Epithelial cell of umbilical artery (primary cell): ENCODE measurements at places on chromosomes 1 and 21. TPM values are rescaled to one million over a fixed set of nuclear protein-coding genes. Genes with fewer than 3 reads are reported as not detected.

The ZBTB21 gene
- total RNA-seq: 3.6 and 6.5 TPM in 2 replicates

The SLC2A5 gene
- not detected in 2 replicates for total RNA-seq

The LCA5L gene
- total RNA-seq: 0.91 and 0.97 TPM in 2 replicates

The RBM11 gene
- total RNA-seq: 0.91 TPM in 1 of 2 replicates, not detected in the other

The CNTN2 gene
- not detected in 2 replicates for total RNA-seq

The AADACL4 gene
- not detected in 2 replicates for total RNA-seq

The SPEN gene
- 15.9 and 31.2 TPM in 2 replicates for total RNA-seq

The DNAJC6 gene
- total RNA-seq: 2.3 and 4.6 TPM in 2 replicates

The TEDDM1 gene
- not detected in 2 replicates for total RNA-seq

The OR2L3 gene
- total RNA-seq: under 0.01 TPM in 1 of 2 replicates, not detected in the other

The CR2 gene
- total RNA-seq: not detected in 2 replicates

The DNAI4 gene
- total RNA-seq: 1.9 and 3.8 TPM in 2 replicates

The CHD5 gene
- total RNA-seq: under 0.01 TPM in 1 of 2 replicates, not detected in the other

The EXO1 gene
- 13.0 and 22.3 TPM in 2 replicates for total RNA-seq

The MATN1 gene
- under 0.01 TPM in 1 of 2 replicates, not detected in the other for total RNA-seq

The LORICRIN gene
- total RNA-seq: not detected in 2 replicates

The AMPD1 gene
- total RNA-seq: not detected in 2 replicates

The PPCS gene
- 28.7 and 40.3 TPM in 2 replicates for total RNA-seq

The KRTAP23-1 gene
- not detected in 2 replicates for total RNA-seq

The PADI3 gene
- not detected in 2 replicates for total RNA-seq

The DDX59 gene
- 8.1 and 11.1 TPM in 2 replicates for total RNA-seq

The UTP11 gene
- total RNA-seq: 57.8 and 84.5 TPM in 2 replicates

The TNFRSF4 gene
- total RNA-seq: 0.61 and 0.65 TPM in 2 replicates

The NUDT4B gene
- total RNA-seq: 20.1 and 51.6 TPM in 2 replicates

The NES gene
- 154 and 164 TPM in 2 replicates for total RNA-seq

The WDR3 gene
- total RNA-seq: 27.9 and 78.4 TPM in 2 replicates

The SGIP1 gene
- 9.7 and 49.2 TPM in 2 replicates for total RNA-seq

The ALPL gene
- total RNA-seq: 0.30 TPM in 1 of 2 replicates, not detected in the other

The DIO1 gene
- total RNA-seq: not detected in 2 replicates

The PLA2G2C gene
- not detected in 2 replicates for total RNA-seq

The KANK4 gene
- not detected in 2 replicates for total RNA-seq

The RGL1 gene
- 38.3 and 43.3 TPM in 2 replicates for total RNA-seq

The CRNN gene
- not detected in 2 replicates for total RNA-seq

The CTBS gene
- 4.7 and 6.5 TPM in 2 replicates for total RNA-seq

The LCE6A gene
- total RNA-seq: not detected in 2 replicates

The PRR9 gene
- total RNA-seq: not detected in 2 replicates

The EPHA2 gene
- total RNA-seq: 90.3 and 108 TPM in 2 replicates

The IFI44L gene
- total RNA-seq: 31.2 and 745 TPM in 2 replicates

The BNIPL gene
- 0.32 and 0.46 TPM in 2 replicates for total RNA-seq

The CD164L2 gene
- total RNA-seq: not detected in 2 replicates

The CNR2 gene
- not detected in 2 replicates for total RNA-seq

The AXDND1 gene
- total RNA-seq: under 0.01 TPM in 1 of 2 replicates, not detected in the other

The BSND gene
- total RNA-seq: not detected in 2 replicates

The KDF1 gene
- total RNA-seq: not detected in 2 replicates

The C8A gene
- total RNA-seq: not detected in 2 replicates

The KCNE1 gene
- 0.15 TPM in 1 of 2 replicates, not detected in the other for total RNA-seq

The GCSAML gene
- not detected in 2 replicates for total RNA-seq

The APOBEC4 gene
- not detected in 2 replicates for total RNA-seq

The CRYBG2 gene
- under 0.01 TPM in 1 of 2 replicates, not detected in the other for total RNA-seq

The RHD gene
- total RNA-seq: not detected in 2 replicates
